ENCODE measurements at places on chromosomes 4 and X. TPM values are rescaled to one million over a fixed set of nuclear protein-coding genes. Genes with fewer than 3 reads are reported as not detected.

MAGEC1 gene
- total RNA-seq, result not detected

KLHL4 gene
- not detected for total RNA-seq

BANK1 gene
- 0.25 TPM for total RNA-seq

GLUD2 gene
- total RNA-seq, result 0.25 TPM

TRIM61 gene
- total RNA-seq, result 2.2 TPM

JAKMIP1 gene
- total RNA-seq, result not detected

AFM gene
- not detected for total RNA-seq

- DNase-seq, result no peak
These were observed at the start of gene PDCL2 for GRCh38 chr4:55592014-55592413. TSS of gene PDCL2 (minus strand) at chr4:55592245. CDS start at chr4:55592109, 136 bp downstream.

DNA sequence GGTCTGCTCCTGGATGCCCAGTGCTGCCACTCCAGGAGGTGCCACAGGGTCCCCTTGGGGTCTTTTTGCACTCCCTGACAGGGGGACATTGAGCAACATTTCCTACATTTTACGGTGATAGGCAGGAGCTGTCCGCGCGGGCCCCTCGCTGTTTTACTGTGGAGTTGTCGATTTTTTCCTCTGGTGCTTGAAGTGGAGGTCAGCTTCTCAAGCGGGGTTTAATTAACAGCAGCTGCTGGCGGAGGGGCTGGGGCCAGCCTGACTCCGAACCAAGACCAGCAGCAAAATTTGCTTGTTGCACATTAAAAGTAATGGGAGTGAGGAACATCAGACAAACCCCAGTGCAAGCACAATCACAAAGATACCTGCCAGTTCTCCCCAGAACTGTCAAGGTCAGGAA is 13.2 kb upstream of the SH3TC1 start:
- no peak for DNase-seq

DNA sequence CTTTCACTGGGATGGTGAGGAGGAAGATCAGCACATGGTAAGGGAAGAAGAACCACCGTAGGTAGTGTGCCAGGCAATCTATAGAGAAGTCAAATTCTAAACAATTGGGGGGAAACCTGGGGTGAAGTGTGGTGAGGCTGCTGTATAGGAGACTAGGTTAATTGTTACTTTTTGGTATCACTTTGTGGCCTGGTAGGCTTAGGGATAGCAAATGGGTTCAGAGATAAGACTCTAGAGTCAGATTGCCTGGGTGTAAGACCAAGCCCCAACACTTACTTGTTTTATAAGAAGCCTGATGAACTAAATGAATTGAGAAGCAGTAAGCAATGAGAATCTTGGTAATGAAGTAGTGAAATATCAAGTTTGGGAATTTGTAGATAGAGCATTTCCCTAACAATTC is 8.7 kb downstream of the SMAD1 start:
- no peak for DNase-seq

DNA sequence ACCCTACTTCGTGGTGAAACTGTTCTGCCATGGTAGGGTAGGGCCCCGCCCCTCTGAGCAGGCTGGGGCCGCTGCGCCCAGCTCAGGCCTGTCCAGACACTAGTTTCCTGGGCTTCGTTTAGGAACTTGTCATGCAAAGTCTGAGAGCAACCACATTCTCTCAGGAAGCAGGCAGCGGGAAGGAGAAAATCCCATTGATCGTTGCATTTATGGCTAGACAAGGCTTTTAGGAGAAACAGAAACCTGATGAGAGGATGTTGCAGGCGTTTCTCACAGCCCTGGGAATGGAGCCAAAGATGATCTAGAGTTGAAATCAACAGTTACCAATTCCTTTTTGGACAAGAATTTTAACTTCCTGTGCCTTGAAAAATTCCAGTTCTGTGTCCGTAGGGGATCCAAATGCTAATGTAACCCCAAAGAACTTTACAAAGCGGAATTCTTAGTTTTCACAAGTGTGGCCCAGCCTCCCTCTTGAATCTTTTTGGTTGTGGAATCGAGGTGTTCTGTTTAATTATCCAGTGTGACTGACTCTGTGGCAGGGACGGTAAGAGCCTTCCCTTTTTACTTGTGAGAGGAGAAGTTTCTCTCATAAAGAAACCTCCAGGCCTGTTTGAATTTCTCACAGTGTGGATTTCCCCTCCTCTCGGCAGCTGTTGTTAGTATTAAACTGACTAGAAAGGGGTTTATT is 4.5 kb upstream of the CXCL9 start:
- DNase-seq, result peak; percentile 80

- peak; percentile 86 for DNase-seq
These were observed 328.8 kb downstream of the BMPR1B start for GRCh38 chr4:95086551-95086950.

- no peak for DNase-seq
These were observed 82.8 kb downstream of the LNX1 start for GRCh38 chr4:53508446-53508845.

- DNase-seq, result no peak
These were observed 940.0 kb downstream of the SH3BGRL start for GRCh38 chrX:82141942-82142341.

DNA sequence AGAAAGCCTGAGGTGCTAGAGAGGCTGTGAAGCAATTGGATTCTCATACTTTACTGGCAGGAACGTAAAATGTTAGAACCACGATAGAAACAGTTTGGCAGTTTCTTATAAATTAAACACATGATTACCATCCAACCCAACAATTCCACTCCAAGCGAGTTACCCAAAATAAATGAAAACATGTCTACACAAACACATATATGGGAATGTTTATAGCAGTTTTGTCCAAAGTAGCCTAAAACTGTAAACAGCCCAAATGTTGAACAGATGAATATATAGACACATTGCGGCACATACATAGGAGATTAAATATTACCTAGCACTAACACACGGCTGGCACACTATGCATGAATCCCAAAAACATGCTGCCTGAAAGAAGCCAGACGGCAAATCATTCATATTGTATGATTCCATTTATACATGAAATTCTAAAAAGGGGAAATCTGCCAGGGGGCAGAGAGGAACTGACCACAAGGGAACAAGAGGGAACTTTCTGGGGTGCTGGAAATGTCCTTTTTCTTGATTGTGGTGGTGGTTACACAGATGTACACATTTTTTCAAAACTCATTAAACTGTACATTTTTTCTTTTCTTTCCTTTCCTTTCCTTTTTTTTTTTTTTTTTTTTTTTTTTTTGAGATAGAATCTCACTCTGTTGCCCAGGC is 50.4 kb upstream of the SLC25A4 start:
- no peak for DNase-seq

- DNase-seq, result no peak
These were observed 321.0 kb upstream of the SLIT2 start for GRCh38 chr4:19930742-19931141.

- no peak for DNase-seq
These were observed 8.5 kb downstream of the COL25A1 start for GRCh38 chr4:109294006-109294405.

GRCh38 chrX:131262738-131263679 is 26.1 kb downstream of the IGSF1 start:
- DNase-seq, result no peak

GRCh38 chr4:1459081-1459721 is 53.0 kb upstream of the NKX1-1 start:
- DNase-seq, result no peak

- no peak for DNase-seq
These were observed 191.4 kb downstream of the ADAMTS3 start for GRCh38 chr4:72377491-72378194.

- peak; percentile 66 for DNase-seq
These were observed 92.4 kb downstream of the CXCL13 start for GRCh38 chr4:77697860-77698590.

GRCh38 chrX:44898411-44899221 is 25.6 kb downstream of the KDM6A start:
- peak; percentile 27 for DNase-seq

GRCh38 chrX:17860811-17861488 is at the start of gene RAI2:
TSS of gene RAI2 (minus strand) at chrX:17861298. CDS start at chrX:17802010, 59,288 bp downstream.
- no peak for DNase-seq

GRCh38 chr4:89572224-89572858 is 264.6 kb downstream of the SNCA start:
- no peak for DNase-seq

- no peak for DNase-seq
These were observed 175.4 kb upstream of the TENM3 start for GRCh38 chr4:182067828-182068227.

DNA sequence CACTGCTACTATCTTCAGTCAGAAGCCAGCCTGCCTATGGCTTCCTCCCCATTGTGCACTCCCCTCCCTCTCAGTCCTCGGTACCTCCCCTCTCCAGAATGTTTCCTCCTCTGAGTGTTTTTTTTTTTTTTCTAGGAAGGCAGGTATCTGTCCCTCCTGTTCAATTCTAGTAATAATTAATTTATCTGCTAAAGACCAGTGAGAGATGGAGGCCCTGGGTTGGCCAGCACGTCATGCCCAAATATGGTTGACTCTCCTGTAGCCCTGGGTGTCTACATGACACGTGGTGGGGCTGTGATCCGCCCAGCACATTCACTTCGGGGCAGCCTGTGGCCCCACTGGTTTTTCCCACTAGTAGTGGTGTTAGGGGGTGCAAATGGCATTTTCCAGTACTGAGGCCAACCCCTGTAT is 1.8 kb downstream of the FLNA start:
- no peak for DNase-seq

DNA sequence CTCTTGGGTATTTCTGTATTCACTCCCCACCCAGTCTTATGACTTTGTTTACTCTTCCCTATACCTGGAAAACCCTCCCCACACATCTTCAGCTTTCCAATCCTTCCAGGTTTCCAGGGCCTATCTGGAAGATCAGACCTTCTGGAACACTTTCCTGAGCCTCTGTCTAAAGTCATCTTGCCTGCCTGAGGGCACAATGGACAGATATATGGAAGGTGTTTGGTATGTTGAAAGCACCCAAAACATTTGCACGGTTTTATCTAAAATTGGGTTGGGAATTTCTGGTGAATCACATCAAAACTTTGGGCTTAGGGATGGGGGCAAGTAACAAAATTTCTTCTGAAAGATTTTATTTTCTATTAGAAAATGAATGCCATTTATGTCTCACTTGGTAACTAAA is 16.0 kb downstream of the CLDN2 start:
- no peak for DNase-seq
